NCI-H774 (cell line): ENCODE measurements at places on chromosomes 6 and 20.

GRCh38 chr6:72553531-72554511 lies 68.0 kb upstream of the KCNQ5 start:
- DNase-seq: peak; percentile 44

GRCh38 chr20:57082357-57082945 lies 184.0 kb downstream of the BMP7 start:
- no peak for DNase-seq

DNA sequence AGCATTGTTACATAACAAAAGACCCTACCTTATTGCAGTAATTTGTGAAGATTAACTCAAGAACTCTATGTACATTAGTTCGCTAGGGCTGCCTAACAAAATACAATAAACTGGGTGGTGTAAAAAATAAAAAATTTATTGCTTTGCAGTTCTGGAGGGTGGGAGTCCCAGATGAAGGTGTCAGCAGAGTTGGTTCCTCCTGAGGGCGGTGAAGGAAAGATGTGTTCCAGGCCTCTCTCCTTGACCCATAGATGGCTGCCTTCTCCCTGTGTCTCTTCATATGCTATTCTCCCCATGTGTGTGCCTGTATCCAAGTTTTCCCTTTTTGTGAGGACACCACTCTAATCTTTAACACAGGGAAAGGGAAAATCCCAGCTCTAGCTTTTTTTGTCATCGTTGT lies 305 bp upstream of the VNN1 start:
- DNase-seq: no peak

DNA sequence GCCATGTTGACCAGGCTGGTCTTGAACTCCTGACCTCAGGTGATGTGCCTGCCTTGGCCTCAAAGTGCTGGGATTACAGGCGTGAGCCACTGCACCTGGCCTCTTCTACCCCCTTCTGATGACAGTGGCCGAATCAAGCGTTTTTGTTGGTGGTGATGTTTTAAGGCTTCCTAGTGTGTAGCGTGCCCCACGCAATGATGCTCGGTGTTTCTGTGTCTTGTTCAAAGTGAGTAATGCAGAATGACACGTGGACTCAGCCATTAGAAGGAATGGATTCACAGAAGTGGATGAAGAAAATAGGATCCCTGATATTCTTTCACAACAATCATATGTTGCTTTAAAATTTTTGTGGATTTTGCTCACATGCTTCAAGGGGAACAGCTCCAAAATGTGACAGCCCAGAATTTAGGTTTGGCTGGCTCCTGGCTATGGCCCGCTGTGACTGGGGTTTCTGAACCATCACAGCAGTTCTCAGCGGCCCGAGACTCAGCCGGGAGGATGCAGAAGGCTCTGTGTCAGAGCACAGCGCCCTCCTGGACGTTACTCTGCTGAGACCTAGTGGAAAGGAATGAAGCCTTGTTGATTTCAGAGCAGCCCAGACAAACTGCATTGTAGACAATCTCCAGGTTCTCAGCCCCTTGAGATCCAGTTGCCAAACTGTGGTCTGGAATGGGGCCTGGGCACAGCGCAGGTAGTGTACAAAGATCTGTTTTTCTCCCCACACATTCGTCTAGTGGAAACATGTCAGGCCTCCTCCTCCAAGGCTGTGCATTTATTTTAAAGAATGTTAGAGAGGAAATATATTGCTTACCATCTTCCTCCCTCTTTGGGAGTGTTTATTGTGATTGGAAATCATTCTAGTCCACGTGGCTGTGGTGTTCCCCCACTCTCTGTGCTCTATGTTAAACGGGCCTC lies 57.6 kb upstream of the TIAM2 start:
- no peak for DNase-seq

DNA sequence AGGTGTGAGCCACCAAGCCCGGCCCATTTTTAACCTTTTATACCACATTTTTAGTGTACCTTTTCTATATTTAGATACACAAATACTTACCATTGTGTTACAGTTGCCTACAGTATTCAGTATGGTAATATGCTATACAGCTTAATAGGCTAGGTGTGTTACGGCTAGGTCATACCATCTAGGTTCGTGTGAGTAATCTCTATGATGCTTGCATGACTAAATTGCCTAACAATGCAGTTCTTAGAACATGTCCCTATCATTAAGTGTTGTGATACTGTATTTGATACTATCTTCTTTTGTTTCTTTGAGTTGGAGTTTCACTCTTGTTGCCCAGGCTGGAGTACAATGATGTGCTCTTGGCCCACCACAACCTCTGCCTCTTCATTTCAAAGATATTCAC lies 387.7 kb upstream of the SASH1 start:
- DNase-seq: no peak

- DNase-seq: no peak
Observed at GRCh38 chr6:123329337-123329736, 307.4 kb downstream of the TRDN start.

DNA sequence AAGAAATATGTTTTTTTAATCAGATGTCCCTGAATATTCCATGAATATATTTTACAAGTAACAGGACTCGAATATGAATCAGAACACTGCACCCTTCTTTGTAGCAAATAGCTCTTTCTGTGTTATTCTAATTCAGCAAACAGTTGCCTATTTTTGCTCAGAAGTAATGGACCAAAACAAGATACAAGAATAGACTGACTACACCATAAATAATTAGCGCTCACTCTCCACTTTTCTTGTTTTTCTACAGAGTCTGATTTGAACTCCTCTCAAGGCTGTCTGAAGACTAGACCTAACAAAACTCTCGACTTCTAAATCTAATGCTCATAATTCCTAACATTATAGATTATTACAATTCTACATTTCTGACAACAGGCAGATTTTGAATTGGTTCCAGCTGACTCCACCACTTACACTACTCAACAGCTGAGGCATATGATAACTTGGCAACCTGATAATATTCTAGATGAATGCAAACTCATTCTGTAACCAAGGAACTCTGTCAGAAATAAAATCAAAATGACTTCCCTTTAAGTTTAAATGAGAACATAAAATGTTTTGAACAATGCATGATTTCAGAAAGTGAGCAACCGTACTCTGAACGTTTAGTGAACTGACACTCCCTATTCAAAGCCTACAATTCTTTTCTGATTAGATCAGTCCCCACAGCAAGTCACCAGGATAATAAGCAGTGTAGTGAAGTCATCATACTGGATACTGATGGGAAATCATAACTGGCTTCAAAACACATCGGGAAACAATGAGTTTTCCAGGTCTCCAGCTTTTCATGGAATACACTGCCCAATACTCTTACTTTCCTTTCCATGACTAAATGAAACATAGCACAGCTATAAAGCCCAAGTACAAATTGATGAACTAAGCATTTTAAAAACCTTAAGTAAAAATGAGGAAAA lies 114.2 kb upstream of the BEND6 start:
- DNase-seq: no peak

DNA sequence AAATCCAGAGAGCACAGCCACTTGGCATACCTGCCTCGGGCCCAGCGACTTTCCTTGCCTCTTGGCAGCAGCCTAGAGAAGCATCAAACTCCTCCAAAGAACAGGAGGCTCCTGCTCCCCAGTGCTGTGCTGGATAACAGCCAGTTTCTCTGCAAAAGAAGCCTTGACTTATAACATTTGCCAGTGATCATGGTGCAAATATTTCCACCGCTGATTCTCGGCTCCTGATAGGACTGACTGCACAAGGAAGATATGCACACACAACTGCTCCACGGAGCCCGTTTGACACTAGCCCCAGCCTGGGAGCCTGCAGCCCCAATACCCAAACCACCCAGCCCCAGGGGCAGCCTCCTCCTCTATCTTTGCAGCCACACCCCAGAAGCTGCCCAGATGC lies 17.5 kb downstream of the ACSS1 start:
- no peak for DNase-seq

DNA sequence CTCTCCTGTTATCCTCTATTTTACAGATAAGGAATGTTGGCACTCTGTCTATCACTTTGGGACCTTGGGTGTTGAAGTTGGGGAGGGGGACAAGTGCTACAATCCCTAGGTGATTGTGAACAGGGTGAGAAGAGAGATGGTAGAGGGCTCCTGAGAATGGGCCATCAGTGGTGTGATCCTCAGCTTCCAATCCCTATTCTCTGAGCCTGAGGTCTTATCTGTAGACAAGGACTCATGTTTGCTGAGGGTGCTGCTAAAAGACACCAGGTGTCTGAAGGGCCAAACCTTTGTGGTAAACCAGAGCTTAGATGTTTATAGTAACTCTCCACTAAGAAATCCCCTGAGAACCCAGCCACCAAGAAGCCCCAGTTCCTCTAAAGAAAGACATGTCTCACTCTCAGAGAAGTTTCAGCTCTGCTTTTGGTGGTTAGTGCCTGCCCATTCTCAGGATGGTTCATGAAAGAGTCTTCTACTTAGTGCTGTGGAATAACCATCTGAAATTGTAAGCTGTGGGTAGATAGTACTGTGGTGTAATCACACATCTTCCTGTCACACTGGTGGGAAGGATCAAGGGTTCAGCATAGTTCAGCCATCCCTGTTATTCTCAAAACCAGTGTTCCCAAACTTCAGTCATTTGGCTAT lies 58.2 kb upstream of the IL20RA start:
- DNase-seq: no peak

- DNase-seq: no peak
Observed at GRCh38 chr6:31356216-31356945, 598 bp downstream of the HLA-B start.

DNA sequence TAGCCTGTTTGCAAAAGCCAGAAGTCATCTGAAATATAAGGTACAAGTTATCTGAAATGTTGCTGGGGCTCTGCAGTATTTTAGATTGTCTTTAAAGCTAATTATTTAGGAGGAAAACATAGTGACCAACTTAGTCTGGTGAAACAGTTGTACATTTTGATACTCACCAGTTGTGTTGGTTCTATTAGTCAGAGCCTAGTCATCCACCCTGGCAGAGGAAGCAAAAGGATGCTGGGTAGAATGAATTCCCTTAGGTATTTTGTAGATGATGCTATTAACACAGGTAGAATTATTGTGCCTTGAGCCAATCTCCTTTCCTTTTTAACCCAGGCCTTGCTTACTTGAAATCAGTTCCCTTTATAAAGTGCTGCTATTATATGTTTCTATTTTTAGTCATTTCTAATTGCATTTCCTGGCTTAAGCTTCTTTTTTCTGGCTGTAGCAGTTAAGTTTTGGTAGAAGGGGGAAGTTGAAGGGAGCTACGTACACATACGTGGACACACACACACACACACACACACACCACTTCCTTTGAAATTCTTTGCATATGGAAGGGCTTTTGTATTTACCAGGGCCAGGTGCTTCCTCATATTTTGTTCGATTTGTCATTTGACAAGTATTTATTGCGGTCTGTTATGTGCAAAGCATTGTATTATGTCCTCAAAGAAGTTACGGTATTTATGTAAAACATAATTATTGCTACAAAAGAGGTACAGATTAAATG lies 82.4 kb downstream of the RTN4IP1 start:
- DNase-seq: peak; percentile 48

- no peak for DNase-seq
Observed at GRCh38 chr6:160256445-160256844, 2.2 kb downstream of the SLC22A2 start.

- peak; percentile 84 for DNase-seq
Observed at GRCh38 chr20:52493171-52493721, 301.7 kb upstream of the ZFP64 start.

- no peak for DNase-seq
Observed at GRCh38 chr20:16187956-16188616, 385.2 kb downstream of the KIF16B start.

DNA sequence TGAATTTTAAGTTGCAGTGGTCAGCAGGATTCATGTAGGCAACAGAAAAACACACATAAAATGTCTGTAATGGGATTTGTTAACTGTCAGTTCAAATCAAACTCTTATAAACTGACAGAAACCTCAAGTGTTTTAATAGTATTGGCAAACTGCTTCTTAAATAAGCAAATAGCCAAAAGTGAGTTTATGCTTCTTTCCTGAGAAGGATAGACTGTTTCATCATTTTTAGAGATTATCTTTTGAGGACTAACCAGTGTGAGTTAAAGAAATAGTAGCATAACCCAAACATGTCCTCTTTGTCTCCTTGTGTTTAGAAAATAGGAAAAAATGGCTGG lies 68.0 kb downstream of the AIG1 start:
- DNase-seq: no peak

DNA sequence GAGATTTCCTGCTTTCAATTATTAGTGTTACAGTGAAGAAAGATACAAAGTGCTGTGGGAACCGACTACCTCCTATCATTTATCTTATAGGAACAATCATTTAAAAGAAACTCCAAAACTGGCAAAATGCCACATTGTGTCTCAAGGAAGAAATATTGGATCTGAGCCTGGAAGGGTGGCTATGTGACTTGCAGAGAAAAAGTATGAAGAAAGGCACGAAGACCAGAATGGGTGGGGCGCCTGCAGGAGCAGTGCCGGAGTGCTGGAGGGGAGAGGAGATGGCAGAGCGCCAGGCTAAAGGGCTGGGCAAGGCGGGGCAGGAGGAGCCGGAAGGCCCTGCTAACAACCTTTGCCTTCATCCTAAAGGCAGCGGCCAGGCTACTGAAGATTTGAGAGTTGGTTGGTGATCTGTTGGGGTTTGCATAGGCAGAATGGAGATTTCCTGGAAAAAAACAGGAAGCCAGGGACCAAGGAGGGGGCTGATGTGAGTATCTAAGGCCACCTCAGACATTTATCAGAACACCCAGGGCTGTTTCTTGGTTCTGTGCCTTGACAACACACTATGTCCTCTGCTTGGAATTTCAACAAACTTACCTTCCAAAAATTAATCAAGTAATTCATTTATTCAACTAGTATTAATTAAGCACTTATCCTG lies 125.6 kb downstream of the MAFB start:
- DNase-seq: no peak

- DNase-seq: no peak
Observed at GRCh38 chr6:4794140-4794707, 18.0 kb downstream of the CDYL start.

GRCh38 chr6:45608252-45608913 lies 230.6 kb upstream of the SUPT3H start:
- no peak for DNase-seq

DNA sequence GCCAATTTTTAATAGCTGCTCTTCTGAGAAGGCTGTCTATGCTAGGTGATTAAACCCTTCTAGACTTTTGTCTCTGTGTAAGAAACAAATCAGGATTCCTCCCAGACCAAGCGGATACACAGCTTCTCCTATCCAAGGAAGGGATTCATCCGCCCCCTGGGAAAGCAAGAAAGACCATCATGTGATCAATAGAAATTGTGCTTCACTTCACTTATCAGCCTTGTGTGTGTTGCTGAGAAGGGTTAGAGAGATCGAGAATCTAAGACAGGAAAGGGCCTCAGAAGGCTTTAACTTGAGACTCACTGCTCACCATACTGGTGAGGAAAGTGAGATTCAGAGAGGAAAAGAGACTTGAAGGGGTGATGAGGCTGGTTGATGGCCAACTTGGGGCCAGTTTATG lies 1.5 kb downstream of the ABCC10 start:
- DNase-seq: no peak

- no peak for DNase-seq
Observed at GRCh38 chr20:391041-391711, 10.6 kb downstream of the TRIB3 start.

DNA sequence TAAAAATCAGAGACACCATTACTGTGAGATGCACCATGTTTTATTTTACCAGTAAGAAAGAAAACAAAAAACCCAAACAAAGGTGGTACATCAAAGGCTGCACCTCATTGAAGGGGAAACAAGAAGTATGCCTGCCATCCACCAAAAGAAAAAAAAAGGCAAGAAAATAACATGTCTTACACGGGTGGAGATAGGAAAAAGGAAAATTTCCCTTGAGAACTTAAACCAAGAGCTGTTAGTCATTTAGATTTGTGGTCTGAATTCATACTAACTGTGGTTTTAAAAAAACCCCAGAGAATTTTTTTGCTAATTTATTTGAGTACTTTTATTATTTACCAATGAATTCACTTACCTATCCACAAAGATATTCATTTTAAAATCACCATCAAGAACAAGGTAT lies 144.0 kb downstream of the LRRC1 start:
- no peak for DNase-seq

GRCh38 chr6:134041093-134041492 lies 11.3 kb downstream of the SLC2A12 start:
- DNase-seq: no peak
